ENCODE measurements at places on chromosomes 4 and X.

DNA sequence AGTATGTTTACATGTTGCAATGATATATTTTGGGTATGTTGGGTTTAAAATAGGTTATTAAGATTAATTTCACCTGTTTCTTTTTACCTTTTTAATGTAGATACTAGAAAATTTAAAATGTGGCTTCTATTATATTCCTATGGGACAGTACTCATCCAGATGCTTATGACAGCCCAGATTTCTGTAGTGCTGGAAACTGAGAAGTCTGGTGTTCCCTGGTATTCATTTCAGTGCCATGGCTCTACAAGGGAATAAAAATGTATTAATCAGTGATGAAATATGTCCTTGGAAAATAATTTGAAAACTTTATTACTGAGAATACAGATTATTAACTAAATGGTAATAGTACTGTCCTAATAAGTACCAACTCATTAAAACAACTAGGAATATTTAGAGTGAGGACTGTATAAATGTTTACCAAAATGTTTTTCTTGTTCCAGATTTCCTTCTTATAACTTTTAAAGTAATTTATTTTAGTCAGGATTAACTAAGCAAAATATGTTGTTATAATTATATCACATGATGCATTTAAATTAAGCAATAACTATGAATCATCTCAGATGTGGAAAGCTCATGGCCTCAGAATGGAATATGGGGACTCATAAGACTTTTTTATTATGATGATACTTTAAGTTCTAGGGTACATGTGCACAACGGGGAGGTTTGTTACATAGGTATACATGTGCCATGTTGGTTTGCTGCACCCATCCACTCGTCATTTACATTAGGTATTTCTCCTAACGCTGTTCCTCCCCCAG is 25.3 kb downstream of the ARHGAP24 start:
- no peak for DNase-seq

GRCh38 chr4:136687118-136687517 is 845.2 kb downstream of the PCDH18 start:
- no peak for DNase-seq

DNA sequence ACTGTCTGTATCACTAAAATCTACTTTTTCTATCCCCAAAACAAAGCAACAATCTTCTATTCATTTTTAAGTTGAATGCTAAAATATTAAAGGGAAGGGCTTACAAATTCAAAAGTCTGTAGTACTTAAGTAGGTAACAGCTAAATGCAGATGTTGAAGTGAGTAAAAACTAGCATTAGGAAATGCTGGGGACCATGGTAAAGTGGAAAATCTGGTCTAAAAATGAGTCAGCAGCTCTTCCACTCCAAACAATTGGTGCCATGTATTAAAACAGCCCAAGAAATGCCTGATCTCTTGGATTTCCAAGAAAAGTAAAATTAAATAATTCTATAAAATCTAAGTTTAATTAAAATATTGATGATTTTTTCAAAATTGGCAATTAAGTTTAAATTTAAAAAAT is 73.3 kb upstream of the PPP3CA start:
- DNase-seq, result no peak

- DNase-seq, result no peak
Measured at GRCh38 chr4:144659447-144659846, 13.5 kb downstream of the HHIP start.

GRCh38 chr4:145540235-145540634 is 58.6 kb downstream of the SMAD1 start:
- no peak for DNase-seq

- DNase-seq, result no peak
Measured at GRCh38 chr4:16206848-16207247, 19.4 kb downstream of the TAPT1 start.

GRCh38 chr4:173061160-173061559 is 107.5 kb upstream of the GALNT7 start:
- no peak for DNase-seq

GRCh38 chrX:7214251-7214650 is 66.3 kb upstream of the PUDP start:
- DNase-seq, result no peak

GRCh38 chrX:45758738-45759397 is 558.2 kb upstream of the DIPK2B start:
- DNase-seq, result no peak

- DNase-seq, result no peak
Measured at GRCh38 chr4:187108845-187109244, 385.2 kb upstream of the FAT1 start.

- DNase-seq, result no peak
Measured at GRCh38 chrX:641671-642435, 11.3 kb downstream of the SHOX start.

DNA sequence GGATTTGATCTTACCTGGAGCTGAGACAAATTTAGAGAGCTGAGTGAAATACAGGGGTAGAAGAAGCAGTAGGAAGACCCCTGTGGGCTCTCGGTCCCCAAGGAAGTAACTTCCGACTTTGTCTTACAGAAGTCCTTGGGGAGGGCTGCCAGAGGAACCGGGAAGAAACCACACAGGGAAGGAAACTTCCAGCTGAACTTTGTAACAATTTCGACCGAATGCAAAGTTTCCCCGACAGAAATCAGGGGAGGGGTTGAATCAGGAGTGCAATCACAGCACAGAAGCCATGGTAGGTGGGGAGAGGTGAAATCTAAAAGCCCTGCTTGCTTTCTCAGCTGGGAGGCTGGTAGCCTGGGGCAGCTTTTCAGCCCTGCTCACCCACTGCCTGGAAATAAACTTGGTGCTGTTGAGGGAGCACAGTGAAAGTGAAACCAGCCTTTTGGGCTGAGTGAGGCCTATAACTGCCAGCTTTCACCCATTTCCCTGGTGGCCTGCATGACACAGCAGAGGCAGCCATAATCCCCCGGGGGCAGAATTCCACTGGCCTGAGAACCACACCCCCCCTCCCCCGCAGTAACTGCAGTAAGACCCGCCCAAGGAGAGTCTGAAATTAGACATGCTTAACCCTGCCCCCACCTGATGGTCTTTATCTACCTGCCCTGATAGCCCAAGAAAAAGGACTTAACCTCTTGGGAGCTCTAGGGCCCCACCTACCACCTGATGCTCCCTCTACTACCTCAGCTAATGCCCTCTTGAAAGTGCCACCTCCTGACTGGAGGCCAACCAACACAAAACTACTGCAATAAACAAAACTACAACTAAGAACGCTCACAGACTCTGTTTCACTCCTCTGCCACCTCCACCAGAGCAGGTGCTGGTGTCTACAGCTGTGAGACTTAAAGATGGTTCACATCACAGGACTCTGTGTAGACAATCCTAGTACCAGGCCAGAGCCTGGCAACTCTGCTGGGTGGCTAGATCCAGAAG is 248.2 kb downstream of the PARM1 start:
- no peak for DNase-seq

DNA sequence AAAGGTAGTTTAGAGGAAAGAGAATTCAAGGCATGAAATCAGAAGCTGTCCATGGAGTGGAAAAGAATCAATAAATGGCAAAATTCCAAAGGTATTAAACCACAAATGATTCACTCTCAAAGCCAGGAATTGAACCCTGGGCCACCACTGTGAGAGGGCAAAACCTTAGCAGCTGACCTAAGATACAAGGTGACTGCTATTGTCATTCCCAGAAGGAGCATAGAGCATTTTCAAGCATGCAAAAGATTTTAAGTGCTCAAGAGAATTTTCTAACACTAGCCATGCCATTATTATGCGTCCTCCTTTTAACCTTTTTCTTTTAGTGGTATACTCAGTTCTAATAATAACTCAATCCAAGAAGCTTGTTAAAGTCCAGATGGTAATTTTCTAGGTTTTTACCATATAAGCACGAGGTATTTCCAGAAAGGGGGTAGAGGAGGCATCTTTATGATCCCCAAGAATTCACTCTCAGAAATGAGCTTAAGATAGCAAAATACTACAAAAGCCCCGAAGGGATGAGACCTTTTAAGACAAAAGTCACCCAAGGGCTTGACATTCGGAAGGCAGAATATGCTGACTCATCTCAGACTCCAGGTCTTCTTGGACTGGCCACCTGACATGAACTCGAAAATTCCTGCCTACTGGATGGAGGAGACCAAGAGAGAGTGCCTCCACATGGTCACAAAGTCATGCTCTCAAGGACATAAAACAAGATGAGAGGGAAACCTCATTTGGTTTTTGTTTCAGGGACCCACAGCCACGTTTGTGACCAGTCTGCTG is 13.8 kb upstream of the PAGE5 start:
- no peak for DNase-seq

- no peak for DNase-seq
Measured at GRCh38 chrX:54177306-54177705, 5.7 kb downstream of the FAM120C start.

DNA sequence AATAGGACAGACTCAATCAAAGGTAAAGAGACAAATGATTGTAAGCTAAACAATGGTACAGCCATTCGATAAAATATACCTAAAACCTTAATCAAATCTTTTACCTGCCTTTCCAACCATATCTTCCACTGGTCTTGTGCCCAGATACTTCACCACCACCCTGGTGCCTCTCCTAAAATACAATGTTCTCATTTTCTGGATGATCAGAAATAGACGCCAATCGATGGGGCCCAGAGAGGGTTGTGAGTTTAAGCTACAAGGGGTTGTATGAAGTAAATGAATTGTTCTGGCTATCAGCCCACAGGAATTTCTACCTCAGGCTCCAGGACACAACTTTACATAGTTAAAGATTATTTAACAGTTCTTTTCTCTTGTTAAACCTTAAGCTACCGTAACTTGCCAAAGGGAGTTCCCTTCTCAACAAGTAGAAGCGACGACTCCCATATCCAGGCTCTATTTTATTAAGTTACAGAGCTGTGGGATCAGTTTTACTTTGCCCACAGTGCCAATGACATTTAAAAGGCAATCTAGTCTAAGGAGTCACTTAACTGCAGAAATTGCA is 99.1 kb downstream of the CHRNA9 start:
- no peak for DNase-seq

DNA sequence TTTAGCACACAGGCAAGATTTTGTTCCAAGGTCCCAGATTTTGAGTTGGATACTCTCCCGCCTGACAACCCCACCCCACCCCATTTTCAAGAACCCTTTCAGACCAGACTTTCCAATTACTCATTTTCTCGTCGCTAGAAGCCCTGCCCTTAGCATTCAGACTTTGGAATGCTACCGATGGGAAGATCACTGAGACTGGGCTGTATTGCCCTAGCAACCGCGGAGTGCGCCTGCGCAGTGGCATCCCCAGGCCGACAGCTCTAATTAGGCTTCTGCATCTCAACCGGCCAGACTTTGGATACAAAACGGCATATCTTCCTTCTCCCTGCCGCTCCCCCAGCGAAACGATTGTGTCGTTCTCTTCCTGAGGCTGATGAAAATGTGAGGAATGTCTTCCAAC is 3.4 kb downstream of the MAGEE2 start:
- DNase-seq, result no peak

- DNase-seq, result no peak
Measured at GRCh38 chr4:22552812-22553211, 36.9 kb upstream of the ADGRA3 start.

GRCh38 chr4:86872135-86872534 is 20.1 kb downstream of the C4orf36 start:
- DNase-seq, result no peak

DNA sequence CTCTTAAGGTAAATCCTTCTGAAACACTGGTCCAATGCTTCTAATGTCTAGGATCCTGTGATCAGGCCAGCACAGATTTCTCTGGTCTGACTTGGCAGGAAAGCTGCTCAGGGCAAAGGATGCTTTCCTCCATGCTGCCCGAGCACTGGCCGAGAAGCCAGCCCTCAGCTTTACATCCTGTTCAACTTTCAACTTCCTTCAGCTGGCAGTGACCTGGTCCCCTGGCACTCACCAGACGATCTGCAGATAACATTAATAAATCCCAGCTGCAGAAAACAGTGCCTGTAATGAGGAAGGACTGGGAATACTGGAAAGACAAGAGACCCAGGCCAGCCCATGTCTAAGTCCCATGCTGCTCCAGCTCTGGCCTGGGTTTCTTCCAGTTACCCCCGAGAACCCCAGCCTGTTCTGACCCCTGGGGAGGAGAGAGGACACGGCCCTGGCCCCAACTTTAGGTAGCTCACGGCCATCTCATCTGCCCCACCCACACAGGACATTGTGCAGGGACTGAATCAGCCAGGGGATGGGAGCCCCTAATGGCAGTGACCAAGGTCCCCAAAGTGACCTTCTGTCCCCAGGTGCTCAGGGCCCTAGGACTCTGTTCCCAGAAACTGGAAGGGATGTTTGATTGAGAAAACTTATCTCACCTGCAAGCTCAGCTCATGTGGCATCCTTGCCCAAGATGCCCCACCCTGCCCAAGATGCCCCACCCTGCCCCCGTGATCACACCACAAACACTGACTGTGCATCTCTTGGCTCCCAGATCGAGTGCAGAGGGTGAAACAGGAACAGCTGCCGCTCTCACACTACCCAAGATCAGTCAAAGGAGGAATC is 28.0 kb downstream of the JAKMIP1 start:
- no peak for DNase-seq

DNA sequence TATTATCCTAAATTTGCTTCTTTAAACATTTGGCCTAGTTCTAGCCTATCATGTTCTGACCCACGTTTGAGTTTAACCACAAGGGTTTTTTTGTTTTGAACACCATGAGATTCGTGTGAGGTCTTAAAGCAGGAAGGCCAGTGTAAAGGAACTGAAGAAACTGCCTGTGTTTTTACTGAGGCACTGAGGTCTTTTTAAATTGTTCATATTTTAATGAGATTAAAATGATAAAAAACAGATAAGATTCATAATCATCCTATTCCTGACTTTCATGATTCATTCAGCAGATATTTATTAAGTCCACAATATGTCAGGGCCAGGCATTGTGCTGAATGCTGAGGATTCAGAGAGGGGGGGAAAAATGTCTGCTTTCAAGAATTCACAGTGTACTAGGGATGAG is 3.2 kb downstream of the RPS6KA3 start:
- DNase-seq, result no peak

DNA sequence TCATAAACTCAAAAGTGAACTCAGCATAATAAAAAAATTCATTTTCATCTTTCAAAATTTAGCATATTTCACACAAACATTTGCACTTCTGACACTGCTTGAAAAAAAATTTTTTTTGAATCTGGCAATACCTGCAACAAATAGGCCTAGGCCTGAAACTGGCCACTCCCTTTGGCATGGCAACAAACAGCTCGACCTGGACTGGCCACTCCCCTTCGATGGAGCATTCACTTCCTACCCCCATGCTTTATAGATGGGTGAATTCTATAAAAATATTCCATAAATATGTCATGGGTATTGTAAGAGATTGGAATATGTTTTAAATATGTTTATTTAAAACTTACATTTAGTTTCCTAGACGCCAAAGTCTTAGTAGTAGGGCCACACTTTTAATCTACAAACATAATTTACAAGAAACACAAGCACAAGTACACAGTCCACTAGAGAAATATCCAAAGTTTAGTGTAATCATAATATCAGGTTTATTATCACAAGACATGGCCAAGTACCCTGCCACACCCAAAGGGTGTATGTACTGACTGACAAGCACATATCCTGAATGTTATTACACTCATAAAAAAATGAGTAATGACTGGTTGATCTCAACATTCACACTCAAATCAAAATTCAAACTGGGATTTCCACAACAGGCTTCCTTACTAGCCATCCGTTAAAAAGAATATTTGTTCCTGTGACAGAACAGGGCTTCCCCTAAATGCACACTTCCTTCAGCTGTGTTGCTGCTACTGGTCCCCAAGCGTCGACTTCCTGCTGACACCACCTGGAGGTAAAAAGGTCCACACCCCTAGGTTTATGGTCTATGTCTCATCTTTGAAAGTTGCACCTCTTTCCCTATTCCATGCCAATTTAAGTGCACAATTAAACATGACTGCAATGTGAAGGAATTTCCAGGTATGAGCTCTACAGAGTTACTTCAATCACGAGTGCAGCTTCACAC is 271.5 kb downstream of the NR3C2 start:
- no peak for DNase-seq

All from cerebellar nuclear complex (tissue), 1 donor.